Kidney (tissue), 22 donors: ENCODE measurements at places on chromosomes 3 and 15. TPM values are rescaled to one million over a fixed set of nuclear protein-coding genes. Genes with fewer than 3 reads are reported as not detected.

NOX5 gene
- total RNA-seq = 0.60 TPM

FOXB1 gene
- not detected for total RNA-seq

OR5K2 gene
- not detected for total RNA-seq

RIOX2 gene
- 26.7 TPM for total RNA-seq

DNA sequence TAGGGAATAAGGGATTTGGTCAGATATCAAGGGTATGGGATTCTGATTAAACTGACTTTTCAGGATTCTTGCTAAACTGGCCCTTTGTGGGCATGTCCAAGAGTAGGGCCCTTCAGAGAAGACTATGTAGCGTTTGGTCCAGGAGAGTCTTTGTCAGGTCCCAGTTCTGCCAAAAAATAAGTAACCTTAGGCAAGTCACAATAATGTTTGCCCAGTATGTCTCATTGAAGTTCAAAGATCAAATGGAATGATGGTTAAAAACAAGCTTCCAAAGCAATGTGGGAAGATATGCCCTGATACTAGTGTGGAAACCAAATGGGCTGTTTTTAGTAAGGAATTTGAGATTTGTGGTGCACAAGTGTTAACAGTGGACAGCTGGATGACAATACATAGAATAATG lies 454.4 kb downstream of the WDR72 start:
- DNase-seq = no peak

GRCh38 chr3:43854283-43854682 lies 163.5 kb downstream of the ABHD5 start:
- DNase-seq = peak; percentile 8

DNA sequence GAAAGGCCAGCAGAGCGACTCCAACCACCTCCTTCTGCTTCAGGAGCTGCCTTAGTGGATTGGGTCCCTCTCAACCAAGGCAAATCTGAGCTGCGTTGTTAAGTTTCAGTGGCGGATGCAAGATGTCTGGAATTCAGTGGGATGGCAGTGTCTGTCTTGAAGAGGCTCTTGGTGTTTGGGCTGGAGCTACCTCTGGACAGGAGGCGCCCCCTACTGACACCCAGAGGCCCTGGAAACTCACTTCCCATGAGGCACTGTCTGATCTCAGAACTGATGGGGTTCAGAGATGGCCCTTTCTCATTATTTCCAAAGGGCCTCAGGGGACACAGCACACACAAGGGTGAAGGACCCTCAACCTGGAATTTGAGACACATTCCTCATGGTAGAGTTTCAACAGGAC lies 6.0 kb upstream of the SLC28A1 start:
- DNase-seq = peak; percentile 48

GRCh38 chr15:66193066-66193465 lies 60.5 kb downstream of the MEGF11 start:
- no peak for DNase-seq

DNA sequence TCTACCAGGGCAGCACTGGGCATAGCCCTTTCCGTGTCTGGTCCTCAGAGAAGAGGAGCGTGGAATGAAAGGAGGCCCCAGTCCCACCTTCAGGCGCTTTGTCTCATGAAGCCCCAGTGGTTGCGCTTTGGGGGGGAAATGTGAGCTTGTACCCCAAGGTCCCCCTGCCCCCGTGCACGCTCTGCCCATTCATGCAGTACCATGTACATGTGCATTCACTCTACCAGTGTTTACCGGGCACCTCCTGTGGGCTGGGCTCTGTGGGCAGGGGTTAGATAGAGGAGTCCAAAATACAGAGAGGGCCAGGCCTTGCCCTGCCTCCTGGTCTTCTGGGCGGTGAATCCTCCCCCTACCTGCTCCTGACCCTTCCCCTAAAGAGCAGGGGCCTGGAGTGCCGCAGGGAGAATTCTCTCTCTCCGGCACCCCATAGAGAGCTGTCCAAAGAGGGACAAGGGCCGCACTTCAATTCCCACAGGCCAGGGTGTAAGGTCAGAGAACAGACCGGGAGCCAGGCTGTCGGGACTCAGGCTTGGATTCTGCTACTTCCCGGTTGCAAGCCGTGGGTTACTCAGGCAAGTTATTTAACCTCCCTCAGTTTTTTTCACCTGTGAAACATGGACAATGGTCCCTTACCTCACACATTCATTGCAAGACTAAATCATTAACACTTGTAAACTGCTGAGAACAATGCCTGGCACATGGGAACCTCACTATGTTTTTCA lies 153.4 kb downstream of the MEGF11 start:
- no peak for DNase-seq

DNA sequence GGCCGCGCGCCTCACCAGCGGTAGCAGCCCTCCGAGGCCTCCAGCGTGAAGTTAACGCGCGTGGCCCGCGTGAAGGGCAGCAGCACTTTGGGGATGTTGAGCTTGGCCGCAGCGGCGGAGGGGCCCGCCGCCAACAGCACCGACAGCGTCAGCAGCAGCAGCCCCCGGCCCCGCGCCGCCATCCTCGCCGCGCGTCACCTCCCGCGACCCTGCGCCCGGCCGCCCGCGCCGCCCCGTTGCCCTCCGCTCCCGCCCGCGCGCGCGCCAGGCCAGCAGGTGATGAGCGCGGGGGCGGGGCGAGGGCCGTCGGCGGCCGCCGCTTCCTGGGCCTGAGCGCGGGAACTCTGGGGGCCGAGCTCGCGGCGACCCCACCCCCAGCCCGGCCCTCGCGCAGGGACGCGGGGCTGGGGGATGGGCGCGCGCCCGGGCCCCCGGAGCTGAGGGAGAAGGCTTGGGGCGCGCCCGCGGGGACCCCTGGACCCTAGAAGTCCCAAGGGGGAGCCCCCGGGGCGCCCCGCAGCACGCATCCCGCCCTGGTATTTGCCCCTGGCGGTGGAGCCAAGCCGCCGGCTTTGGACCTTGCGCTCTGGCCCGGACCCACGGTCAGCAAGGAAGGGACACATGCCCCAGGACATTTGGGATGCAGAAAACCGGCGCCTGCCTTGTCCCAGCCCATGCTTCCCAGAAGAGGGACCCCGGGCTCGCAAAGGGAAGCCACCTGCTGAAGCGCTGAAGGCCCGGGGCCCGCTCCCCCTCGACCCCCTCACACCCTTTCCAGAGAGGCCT lies at the start of gene NUP210:
Gene NUP210 (minus strand): TSS at position 278 of the 786 bp plus-strand sequence. CDS start 96 bp downstream, at position 182.
- peak; percentile 75 for DNase-seq

- no peak for DNase-seq
Observed at GRCh38 chr15:53400986-53401385, 358.5 kb downstream of the WDR72 start.

DNA sequence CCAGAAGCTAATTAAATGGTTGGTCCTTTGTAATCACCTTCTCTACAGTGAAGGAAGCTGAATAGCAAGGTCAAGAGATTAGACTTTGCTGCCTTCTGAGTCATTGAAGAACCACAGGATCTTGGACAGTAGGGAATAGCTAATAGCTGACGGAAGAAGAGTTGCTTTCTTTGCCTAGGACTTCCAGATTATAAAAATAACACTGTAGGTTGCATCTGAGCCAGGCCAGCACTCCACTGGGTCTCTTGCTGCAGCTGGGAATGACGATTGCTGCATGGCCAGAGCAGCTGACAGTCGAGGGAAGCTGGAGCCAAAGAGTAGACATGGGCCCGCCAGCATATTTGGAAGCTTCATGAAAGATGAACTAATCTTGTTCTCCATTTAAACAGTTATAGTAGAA lies 81.5 kb upstream of the KCNMB2 start:
- DNase-seq = peak; percentile 65

- DNase-seq = peak; percentile 19
Observed at GRCh38 chr15:36130641-36131310, 448.6 kb upstream of the CDIN1 start.

GRCh38 chr3:33644582-33644981 lies 73.5 kb downstream of the CLASP2 start:
- no peak for DNase-seq
